ENCODE measurements at places on chromosomes 3 and 15.

DNA sequence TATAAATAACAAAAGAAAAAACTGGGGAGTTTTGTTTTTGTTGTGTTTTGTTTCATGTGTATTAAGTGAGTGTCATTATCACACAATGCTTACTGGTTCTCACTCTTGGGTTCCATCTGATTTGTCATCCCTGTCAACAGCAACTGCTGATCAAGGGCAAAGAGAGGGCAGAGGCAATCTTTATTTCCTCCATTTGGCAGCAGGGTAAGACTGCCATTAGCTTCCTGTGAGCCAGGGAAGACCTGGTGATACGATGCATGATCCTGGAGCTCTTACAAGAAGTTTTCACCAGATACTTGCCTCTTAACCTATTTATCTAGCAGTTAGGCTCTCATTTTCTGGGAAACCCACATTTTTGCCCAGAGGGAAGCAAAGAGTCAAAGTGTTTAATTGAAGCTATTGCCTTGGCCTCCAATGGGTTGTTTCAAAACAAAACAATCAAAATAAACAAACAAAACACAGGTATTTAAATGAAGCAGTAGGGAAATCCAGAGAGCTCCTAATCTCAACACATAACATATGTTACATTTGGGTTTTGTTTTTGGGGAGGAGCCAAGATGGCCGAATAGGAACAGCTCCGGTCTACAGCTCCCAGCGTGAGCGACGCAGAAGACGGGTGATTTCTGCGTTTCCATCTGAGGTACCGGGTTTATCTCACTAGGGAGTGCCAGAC is 529.8 kb downstream of the MAGI1 start:
- no peak for DNase-seq

GRCh38 chr15:88663141-88663621 is 24.4 kb downstream of the ISG20 start:
- DNase-seq, result no peak

- DNase-seq, result no peak
These were observed 355.8 kb upstream of the C2CD4B start for GRCh38 chr15:62520887-62521286.

- no peak for DNase-seq
These were observed at the start of gene SPTBN5 for GRCh38 chr15:41893422-41894250. Gene SPTBN5 (minus strand): TSS chr15:41894053. CDS start chr15:41893497, 556 bp downstream.

DNA sequence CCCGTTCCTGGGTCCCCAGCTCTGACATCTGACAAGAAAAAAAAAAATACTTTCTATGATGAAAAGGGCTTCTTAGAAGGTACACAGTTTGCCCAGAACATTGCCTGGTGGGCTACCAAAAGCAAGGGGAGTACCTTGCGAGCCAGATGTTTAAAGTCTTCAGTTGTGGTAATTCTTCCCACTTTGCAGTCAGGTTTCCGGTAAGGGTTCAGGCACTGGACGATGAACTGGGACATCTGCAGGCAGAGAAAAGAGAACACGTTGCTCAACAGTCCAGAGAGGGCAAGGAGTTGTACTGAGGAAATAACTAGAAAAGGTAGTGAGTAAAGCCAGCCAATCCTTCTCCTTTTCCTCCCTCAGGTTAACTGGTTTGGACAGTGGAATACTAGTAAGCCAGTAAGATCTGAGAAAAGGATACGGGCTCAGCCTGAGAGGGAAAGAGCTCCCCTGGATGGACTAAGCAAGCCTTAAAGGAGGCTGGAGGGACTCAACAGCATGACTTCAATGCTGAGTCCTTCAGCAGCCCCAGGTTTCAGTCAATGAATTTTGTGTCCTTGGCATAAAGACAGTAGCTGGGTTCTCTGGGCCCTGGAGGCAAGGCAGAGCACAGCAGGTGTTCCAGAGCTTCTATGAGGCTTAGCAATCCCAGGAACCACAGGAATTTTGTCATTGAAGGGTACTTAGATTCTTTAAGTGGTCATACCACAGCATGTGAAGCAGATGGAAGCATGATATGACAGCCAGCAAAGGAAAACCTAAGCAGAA is 38.2 kb downstream of the NBEAL2 start:
- no peak for DNase-seq

- DNase-seq, result no peak
These were observed 548.5 kb downstream of the OCA2 start for GRCh38 chr15:27550635-27551034.

- peak; percentile 2 for DNase-seq
These were observed 28.5 kb upstream of the LRRC34 start for GRCh38 chr3:169841171-169841570.

- no peak for DNase-seq
These were observed 686.3 kb downstream of the NTRK3 start for GRCh38 chr15:87570206-87570605.
